ENCODE measurements at places on chromosomes 1 and 21.

- peak; percentile 77 for DNase-seq
These were observed 18.5 kb downstream of the CAMK1G start for GRCh38 chr1:209601809-209602657.

DNA sequence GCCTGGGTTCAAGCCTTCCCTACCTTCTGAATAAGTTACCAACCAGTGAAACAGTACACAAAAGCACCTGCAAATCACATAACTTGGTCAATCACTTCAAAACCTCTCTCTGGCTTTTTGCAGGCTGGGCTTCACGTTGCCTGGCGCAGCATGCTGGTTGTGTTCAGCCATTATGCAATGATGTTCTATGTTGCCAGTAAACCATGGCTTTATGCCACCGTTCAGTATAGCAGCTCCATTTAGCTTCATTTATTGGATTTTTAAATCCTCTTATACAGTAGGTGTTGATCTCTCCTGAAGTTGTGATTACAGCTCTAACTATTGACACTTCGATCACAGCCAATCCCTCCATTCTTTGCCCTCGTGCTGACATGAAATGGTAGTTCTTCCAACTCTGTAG, 233.6 kb upstream of the PTBP2 start:
- peak; percentile 19 for DNase-seq

GRCh38 chr1:29524285-29525065, 288.2 kb downstream of the PTPRU start:
- no peak for DNase-seq

- no peak for DNase-seq
These were observed 1.5 kb upstream of the ARHGEF10L start for GRCh38 chr1:17538010-17538409.

DNA sequence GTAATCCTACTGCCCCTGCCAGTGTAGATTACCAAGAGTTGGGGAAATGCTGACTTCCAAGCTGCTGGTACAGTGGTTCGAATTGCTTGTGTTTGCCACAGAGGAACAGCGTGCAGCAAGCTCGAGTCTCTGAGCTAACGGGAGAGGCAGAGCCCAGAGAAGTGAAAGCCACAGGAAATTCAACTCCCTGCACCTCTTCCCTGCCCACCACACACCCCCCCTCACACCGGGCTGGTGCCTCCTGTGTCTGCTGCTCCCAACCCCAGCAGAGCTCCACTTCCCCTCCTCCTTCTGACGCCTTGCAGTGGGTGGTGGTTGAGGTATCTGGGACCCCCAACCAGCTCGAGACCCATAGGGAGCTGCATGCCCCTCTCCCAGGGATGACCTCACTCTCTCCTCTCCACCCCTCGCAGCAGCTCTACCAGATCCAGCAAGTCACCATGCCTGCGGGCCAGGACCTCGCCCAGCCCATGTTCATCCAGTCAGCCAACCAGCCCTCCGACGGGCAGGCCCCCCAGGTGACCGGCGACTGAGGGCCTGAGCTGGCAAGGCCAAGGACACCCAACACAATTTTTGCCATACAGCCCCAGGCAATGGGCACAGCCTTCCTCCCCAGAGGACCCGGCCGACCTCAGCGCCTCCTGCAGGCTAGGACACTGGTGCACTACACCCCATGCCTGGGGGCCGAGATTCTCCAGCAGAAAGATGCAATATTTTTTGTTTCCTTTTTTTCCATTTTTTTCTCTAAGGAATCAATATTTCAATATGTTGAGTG, 13.1 kb upstream of the KCNQ4 start:
- DNase-seq: no peak

GRCh38 chr1:1090424-1091343, 16.6 kb upstream of the RNF223 start:
- DNase-seq: no peak

GRCh38 chr1:215273838-215274516, 191.4 kb downstream of the KCNK2 start:
- DNase-seq: no peak

- DNase-seq: peak; percentile 36
These were observed 15.0 kb downstream of the CRNN start for GRCh38 chr1:152398812-152399698.

DNA sequence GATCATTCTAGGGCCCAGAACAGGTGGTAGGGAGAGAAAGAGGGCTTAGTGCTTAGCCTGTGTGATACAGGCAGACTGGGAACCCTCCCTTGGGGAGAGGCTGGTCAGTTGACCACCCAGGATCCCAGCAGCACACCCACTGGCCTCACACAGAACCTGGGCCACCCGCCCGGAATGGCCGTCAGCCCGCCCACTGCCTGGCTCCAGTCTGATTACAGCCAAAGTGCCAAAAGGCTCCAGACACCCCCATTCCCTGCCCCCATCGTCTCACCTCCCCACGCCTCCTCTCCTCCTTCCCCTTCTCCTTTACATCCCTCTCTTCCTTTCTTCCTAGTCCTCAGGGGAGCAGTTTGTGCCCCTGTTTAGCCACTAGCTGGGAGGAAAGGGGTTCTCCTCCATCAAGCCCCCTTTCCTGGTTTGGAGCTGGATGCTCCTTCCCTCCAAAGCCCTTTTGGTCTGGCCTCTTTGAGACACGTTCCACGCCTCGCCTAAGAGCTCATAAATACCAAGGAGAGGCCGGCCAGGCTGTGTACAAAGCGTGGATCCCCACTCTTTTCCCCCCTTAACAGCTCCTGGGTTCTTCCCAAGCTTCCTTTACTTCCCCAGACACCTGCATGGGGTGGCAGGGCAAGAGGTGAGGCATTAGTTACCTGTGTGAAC, 4.6 kb upstream of the WNT2B start:
- peak; percentile 29 for DNase-seq

DNA sequence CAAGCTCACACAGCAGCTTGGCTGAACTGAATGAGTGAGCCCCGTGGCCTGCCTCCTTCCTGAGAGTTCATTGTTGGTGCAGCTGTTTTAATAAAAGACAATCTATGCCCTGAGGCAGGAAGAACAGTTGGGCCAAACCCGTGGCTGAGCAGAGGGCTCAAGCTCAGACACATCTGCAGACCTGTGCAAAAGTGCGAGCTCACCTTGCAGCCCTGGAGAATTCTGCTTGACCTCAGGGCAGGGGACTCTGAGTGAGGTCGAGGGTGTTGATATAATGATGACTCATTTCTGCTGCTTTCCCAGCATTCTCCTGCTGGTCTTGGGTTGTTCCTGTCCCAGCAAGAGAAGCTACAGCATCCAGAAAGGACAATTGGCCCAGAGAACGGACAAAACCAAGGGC, 61.0 kb downstream of the ATP5PO start:
- no peak for DNase-seq

DNA sequence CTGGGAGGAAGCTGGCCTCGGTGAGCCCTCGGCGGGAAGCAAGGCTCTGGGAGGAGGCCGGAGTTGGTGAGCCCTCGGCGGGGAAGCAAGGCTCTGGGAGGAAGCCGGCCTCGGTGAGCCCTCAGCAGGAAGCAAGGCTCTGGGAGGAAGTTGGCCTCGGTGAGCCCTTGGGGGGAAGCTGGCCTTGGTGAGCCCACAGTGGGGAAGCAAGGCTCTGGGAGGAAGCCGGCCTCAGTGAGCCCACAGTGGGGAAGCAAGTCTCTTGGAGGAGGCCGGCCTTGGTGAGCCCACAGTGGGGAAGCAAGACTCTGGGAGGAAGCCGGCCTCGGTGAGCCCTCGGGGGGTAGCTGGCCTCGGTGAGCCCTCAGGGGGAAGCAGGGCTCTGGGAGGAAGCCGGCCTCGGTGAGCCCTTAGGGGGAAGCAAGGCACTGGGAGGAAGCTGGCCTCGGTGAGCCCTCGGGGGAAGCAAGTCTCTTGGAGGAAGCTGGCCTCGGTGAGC, 36.0 kb downstream of the KRTAP10-1 start:
- DNase-seq: no peak

DNA sequence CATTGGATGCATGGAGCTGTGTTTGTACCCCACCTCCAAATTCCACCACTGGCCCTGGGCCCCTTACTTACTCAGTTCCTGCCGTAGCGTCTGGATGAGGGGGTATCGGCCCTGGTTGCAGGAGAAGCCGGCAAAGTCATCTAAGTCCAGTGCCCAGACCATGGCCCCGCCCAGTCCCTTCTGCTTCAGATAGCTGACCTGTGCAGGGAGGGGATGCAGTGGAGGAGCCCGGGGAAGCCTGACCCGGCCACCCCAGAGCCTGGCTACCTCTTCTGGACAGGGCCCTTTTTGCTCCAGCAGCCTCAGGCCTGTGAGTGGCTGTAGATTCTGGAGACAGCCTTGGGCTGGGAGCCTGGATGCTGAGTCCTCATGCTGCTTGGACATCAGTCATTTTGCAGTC, 11.8 kb downstream of the CHIT1 start:
- no peak for DNase-seq

GRCh38 chr1:11168731-11169130, 20.4 kb upstream of the ANGPTL7 start:
- DNase-seq: no peak

DNA sequence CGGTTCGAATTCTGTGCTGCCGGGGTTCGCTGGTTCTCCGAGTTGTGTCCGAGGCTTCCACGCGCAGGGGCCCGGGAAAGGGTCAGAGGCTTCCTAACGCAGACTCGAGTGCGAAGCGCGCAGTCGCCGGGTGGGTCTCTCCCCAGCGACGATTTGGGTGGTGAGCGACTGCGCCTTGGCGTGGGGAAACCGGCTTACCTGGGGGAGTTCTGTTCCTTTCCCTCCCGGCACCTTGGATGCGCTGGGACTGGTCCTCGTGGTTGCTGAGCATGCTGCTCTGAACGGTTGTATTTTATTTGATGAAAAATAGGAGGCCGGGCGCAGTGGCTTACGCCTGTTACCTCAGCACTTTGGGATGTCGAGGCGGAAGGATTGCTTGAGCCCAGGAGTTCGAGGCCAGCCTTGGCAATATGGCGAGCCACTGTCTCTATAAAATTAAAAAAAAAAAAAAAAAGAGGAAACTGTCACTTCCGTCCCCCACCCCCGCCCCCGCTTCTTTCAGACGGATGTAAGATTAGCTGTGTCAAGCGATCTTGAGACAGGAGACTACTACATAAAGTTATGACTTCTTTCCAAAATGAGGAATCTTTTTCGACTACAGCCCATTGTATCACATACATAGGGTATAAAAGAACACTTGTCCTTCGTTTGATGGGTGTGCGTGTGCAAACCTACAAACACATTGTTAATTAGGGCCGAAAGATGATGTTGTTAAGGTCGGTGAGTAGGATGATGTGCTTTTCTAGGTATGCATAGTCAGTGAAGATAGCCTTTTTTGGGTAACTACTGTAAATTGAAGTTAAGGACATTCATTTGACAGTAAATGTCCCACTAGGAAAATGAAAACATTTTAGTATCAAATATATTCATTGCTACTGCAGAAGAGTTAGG, at the start of gene CCDC18:
CCDC18 (plus strand) TSS at position 2 of the 891 bp plus-strand sequence. CDS start 2,638 bp downstream, outside the sequence.
- DNase-seq: no peak

- DNase-seq: no peak
These were observed 26.0 kb downstream of the KNCN start for GRCh38 chr1:46525253-46525983.

DNA sequence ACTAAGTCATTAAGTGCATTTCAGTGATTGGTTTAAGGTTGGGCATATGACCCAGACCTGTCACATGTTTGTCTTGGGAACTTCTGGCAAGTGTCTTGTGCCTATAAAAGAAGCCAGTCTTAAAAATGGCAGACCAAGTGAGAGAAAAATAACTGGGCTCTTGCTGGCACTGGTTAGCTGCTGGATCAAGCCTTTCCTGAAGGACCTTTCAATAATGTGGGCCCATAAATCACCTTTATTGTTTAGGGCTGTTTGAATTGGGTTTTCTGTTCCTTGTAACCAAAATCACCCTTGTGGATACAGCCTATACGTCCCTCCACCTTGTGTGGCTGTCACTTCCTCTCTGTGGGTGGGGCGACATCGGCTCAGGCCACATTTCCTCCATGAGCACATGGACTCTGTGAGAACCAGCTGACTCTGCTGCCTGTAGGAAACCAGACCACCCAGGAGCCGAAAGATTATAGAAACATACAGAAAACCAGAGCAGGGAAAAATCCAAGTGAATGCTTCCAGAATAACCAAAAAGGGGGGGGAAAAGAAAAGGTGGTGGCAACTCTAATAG, 25.6 kb upstream of the WNT4 start:
- no peak for DNase-seq

DNA sequence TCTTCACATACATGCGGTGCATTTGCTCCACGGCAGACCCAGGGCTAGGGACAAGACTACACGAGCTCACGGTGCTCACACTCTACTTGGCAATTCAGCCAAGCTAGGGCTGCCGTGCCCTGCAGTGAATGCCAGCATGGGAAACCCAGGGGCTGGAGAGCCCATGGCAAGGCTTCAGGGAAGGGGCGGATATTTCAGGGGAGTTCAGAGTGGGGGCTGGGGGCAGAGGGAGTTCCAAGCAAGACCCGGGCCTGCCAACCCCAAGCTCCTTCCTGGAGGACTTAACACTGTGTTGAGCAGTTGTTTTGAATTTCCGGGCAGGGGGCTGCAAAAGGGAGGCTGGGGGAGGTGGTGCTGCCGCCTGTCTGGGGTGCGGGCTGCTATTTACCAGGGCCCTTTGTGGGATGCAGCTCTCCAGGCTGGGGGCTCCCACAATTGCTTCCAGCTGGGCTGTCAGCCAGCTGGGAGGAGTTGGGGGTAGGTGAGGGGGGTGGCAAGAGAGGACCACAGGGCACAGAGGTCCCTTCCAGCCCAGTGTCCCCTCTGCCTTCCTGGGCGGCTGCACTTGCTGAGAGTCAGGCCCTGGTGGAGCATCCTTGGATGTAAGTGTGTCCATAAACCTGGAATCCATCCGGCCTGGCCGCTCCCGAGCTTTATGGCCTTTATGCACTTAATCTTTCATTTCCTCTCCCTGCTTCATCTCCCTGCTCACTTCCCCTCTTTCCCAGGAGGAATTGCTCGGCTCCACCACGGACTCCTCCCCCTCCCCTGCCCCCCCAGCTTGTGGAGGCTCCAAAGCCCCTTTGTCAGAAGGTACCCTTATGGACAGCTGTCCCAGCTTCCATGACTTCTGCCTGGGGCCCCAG, 55.8 kb upstream of the SSBP3 start:
- peak; percentile 63 for DNase-seq

DNA sequence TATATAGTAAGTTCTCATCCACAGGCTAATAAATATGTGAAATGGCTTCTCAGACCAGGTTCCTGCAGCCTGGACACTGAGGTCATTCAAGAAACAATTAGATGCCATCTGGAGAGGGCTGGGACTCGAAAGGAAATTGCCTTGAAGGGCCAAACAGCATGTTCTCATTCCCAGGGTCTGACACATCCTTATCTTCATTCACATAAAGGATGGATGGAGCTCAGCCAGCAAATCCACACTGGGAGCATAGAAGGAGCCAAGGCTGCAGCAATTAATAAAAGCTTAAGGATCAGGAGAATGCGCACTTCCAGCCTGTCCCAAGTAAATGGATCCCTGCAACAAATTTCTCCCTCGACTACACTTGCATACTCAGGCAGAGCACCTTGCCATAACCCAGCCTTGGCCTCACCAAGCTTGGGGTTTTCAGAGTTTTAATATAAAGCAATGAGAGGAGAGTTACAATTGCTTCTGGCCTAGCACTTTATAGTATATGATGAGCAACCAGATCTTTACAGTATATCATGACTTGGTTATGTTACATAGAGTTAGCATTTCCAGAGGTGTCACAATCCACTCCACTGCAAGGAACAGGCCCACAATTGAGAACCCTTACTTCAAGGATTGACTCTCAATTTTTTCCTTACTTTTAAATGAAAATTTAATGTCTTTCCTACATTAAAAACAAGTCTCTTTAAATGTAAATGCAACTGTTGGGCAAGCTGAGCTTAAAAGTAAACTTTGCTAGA, 55.9 kb downstream of the BCAR3 start:
- DNase-seq: peak; percentile 94

All from lung (tissue), 17 donors.